ENCODE measurements at places on chromosomes 3 and 15. TPM values are rescaled to one million over a fixed set of nuclear protein-coding genes. Genes with fewer than 3 reads are reported as not detected.

GRCh38 chr3:14793126-14793857 lies 25.5 kb upstream of the FGD5 start:
- no peak for DNase-seq

DNA sequence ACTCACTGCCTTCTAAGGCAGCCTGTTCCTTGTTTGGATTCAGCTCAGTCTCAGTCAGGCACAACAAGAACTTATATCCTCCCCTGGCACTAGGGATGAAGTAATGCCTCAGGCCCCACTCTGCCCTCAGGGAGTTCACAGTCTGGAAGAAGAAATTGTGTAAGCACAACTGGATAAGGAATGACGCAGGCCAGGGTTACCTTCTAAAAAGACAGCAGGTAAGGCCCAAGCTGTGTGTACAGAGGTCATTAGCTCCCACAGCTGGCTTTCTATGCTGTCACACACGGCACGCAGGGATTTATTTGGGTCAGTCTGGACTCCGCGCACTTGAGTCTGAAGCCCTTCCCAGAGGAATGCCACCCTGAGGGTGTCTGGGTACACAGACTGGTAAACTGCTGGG lies 82.9 kb downstream of the IQSEC1 start:
- no peak for DNase-seq

- DNase-seq: no peak
Measured at GRCh38 chr3:125017406-125017805, 38.4 kb downstream of the HEG1 start.

Gene BBX
- 39.8 TPM for total RNA-seq

DNA sequence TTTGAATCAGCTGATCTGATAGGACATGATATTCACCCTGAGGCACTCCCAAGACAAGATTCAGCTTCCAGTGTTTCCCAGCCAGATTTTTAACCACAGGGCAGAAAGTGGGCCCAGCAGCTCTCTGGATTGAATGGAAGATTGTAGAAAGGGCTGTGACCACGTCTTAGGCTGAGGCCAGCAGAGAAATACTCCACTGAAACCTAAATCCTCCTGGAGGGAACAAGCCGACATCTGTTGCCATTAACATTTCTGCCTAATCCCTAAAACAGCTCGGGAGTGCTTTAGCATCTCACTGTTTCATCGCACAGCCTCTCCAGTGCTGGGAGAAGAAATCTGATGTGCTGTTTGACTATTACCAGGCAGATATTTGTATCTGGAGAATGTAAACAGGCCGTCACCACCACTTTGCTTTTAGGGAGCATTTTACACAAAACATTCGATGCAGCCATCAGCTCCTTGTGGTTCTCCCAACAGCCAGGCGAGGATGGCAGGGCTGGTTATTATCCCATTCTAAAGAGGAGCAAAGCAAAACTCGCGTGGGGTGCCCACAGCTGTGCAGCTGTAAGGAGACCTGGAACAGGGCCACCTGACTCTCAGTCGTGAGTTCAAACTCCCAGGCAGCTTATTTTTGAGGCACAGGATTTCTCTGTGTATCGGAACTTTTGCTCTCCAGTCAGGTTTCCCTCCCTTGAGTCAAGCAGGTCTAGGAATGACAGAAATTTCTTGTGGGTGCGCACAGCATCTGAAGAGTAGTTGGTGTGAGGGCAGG lies 117.4 kb downstream of the LIPC start:
- no peak for DNase-seq

GRCh38 chr3:187292181-187292580 lies 644 bp upstream of the MASP1 start:
- DNase-seq: no peak

- DNase-seq: no peak
Measured at GRCh38 chr15:80556694-80557367, 138.3 kb upstream of the ABHD17C start.

DNA sequence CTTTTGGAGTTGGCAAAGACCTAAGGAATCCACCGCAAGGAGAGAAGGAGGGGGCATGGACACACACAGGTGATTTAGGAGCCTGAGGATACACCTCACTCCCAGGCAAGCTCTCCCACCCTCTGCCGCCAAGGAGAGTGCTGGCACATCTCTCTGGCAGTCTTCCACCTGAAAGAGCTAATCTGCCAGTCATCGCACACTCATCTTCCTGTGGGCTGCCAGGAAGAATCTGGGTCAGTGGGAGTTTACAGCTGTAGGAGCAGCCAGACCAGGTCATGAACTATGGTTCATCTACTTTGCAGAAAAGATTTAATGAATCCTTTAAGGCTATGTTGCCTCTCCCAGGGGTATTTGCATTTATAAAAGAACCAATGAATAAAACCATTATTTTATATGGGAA lies 170.6 kb upstream of the TSC22D2 start:
- no peak for DNase-seq

- DNase-seq: no peak
Measured at GRCh38 chr3:20406611-20407011, 220.6 kb upstream of the SGO1 start.

DNA sequence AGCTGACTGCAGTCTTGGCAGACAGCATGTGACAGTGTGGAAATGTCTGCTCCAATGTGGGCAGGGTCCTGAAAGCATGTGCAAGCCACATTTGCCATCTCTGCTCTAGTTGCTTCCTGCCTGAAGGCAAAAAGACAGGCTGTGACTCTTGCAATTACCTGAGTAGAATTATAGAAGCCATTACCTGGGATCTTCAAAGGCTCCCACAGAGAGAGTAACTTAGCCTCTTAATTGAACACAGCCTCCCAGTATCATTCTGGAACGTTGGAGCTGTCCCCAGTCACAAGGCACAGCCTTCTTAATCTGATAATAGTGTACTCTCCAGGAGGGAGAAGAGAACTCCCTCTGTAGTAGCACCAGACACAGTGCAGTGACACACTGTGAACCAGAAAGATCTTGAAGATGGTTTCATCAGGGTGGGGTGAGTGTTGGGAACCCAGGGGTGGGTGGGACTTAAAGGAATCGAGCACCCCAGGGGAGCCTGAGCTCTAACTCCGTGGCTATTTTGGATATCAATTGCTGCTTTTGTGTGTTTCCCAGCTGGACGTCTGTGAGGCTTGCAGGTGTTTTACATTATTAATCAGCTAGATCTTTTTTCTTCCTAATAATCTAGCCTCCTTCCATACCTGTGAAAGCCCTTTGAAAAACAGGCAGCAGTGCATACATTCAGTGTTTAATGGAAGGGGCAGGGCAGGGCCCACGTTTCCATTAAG lies 40.6 kb upstream of the GLCE start:
- DNase-seq: no peak

Gene CCDC33
- total RNA-seq: not detected

DNA sequence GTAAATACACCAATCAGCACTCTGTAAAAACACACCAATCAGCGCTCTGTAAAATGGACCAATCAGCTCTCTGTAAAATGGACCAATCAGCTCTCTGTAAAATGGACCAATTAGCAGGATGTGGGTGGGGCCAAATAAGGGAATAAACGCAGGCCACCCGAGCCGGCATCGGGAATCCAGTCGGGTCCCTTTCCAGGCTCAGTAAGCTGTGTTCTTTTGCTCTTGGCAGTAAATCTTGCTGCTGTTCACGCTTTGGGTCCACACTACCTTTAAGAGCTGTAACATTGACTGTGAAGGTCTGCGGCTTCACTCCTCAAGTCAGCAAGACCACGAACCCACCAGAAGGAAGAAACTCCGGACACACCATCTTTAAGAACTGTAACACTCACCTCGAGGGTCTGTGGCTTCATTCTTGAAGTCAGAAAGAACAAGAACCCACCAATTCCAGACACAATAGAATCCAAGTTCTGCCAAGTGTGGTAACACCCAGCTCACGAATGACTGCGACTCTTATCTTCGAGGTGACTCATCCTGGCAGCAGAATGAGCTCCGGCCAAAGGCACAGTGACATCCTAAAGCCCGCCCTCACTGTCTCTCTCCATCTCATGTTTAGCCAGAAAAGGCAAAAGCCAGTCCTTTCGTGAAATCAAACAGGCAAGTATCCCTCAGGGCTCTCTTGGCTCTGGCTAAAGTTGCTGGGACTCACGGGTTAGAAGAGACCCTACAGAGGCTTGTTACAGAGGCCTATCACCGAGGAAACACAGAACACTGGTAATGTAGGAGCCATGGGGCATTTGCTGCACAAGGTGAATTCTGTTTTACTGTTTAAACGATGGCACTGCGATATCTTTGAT lies 155.2 kb downstream of the FAM43A start:
- DNase-seq: no peak

Gene TMEM212
- total RNA-seq: not detected

Gene MUC20
- total RNA-seq: 5.0 TPM

- DNase-seq: no peak
Measured at GRCh38 chr3:32366638-32367397, 24.8 kb upstream of the CMTM7 start.

DNA sequence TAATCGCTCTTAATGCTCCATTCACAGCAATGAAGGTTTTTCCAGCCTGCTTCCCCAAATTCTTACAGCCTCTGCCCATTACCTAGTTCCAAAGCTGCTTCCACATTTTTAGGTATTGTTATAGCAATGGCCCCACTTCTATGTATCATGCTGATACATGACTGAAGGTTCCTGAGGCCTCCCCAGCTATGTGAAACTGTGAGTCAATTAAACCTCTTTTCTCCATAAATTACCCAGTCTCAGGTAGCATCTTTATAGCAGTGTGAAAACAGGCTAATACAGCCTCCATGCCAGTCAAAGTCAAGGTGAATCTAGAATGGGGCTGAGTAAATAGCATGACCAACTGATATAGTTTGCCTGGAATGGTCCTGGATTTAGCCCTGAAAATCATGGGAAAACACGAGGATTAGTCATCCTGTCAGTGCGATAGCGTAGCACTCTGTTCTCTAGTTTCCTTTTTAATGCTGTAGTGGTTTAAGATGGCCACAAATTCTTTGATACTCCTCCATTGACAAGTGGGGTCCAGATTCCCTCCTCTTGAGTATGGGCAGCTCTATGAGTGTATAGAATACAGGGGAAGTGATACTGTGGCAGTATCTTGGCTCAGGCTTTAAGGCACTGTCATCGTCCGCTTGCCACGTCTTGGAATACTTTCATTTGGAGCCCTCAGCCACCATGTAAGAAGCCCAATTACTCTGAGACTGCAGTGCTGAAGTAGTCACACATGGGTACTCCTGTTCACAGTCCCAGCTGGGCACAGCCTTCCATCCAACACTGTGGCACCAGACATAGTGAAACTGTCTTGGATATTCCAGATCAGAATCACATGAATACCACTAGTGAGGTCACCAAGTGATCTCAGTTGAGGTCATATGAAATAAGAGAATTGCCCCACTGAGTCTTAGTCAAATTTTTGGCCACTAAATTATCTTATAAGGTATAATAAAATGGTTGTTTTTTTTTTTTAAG lies 94.0 kb upstream of the PLCL2 start:
- no peak for DNase-seq

GRCh38 chr3:153574445-153574844 lies 412.4 kb downstream of the RAP2B start:
- no peak for DNase-seq

Gene LYZL4
- total RNA-seq: not detected

Gene PCOLCE2
- not detected for total RNA-seq

DNA sequence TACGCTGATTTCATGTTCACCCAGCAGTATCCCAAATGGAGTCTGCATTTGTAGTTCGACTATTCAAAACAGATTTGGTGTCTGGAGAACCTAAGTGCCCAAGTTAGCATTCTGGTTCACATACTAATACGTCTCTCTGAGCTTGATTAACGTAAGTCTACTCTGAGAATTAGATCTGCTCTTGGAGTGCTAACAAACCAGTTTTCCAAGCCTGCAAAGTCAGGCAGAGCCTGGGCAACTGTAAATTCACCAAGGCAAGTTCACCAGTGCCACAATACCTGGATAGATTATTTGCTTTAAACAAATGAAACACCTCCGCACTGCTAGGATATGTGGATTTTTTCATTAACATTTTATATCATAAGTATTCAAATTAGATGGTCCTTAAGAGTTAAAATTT lies 912.6 kb downstream of the ROBO1 start:
- DNase-seq: no peak

DNA sequence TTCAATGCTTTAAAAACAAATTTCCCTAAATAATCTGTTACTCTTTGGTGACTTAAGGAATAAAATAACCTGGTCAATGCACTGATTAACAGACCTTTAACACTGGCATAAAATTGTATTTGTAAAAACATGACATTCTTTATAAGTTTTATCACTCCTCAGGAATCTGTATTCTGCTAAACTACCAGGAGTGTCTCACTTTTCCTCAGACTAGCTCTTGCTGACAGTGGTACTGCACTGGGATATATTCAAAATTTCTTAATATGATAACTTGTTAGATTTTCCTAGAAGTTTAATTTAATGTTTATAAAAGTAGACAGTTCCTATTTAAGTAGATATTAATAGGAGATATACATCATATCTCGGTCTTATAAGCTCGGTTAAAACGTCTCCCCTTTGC lies 363.4 kb upstream of the ARHGEF26 start:
- DNase-seq: no peak

GRCh38 chr3:88025001-88025552 lies 33.7 kb downstream of the CGGBP1 start:
- DNase-seq: no peak

DNA sequence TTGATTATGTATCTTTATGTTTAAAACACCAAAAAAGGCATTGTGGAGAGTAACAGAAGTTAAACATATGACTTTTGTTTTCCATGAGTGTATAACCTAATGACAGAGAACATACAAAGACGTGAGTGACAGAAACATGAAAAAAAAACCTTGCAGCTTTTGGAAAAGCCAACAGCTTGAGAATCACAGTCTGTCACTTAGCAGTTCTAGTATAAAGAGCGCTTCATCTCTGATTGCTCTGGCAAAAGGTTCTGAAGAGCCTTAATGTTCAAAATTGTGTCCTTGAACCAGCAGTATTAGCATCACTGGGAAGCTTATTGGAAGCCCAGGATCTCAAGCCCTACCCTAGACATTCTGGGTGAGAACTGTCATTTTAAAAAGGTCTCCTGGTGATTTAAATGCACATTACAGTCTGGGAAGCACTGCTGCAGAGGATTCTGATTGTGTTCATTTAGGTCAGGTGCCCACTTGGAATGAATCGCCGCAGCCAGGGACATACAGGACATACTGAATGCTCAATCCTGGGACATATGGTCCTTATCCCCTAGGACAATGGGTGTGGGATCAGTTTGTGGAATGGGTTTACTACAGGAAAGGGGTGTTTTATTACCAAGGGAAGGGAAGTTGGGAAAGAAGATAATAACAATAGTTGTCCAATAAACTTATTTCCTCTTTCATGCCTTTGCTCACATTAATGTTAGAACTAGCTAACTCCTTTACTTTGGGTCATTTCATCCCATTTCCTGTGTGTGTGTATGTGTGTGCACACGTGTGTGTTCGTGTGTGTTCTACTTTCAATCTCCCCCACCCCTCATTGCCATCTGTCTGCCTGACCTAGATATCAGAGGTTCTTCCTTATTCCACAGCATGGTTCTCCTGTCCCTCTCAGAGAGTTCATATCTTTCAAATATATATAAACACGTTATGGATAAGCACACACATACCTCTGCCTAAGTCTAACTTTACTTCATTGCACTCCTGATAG lies 55.0 kb downstream of the LRRC49 start:
- no peak for DNase-seq

Gene ATP10A
- 40.1 TPM for total RNA-seq

Gene CHD2
- total RNA-seq: 105 TPM

Gene TGM5
- 0.21 TPM for total RNA-seq

Gene IQCF5
- total RNA-seq: not detected

- no peak for DNase-seq
Measured at GRCh38 chr3:71008350-71008935, 575.1 kb downstream of the FOXP1 start.

GRCh38 chr3:30662836-30663235 lies 56.4 kb downstream of the TGFBR2 start:
- DNase-seq: no peak

Gene SNTN
- total RNA-seq: not detected
